Mammary microvascular endothelial cell (primary cell): ENCODE measurements at places on chromosomes 4 and X. TPM values are rescaled to one million over a fixed set of nuclear protein-coding genes. Genes with fewer than 3 reads are reported as not detected.

ATP2B3 gene
- total RNA-seq = not detected in 2 replicates

RBM41 gene
- 7.0 and 7.7 TPM in 2 replicates for total RNA-seq

MAGEB17 gene
- not detected in 2 replicates for total RNA-seq

BST1 gene
- 58.4 and 61.7 TPM in 2 replicates for total RNA-seq

SHISA3 gene
- total RNA-seq = 13.6 and 14.3 TPM in 2 replicates

TADA2B gene
- 8.4 and 10.6 TPM in 2 replicates for total RNA-seq

TRIM2 gene
- 14.1 and 19.1 TPM in 2 replicates for total RNA-seq

UGT2B11 gene
- not detected in 2 replicates for total RNA-seq

TBX22 gene
- total RNA-seq = not detected in 2 replicates

ETDB gene
- total RNA-seq = not detected in 2 replicates

SYNPO2 gene
- 0.27 and 0.30 TPM in 2 replicates for total RNA-seq

CD38 gene
- 3.1 and 4.5 TPM in 2 replicates for total RNA-seq

PRPS1 gene
- total RNA-seq = 29.1 and 29.9 TPM in 2 replicates

UCP1 gene
- not detected in 2 replicates for total RNA-seq

CFAP47 gene
- total RNA-seq = not detected in 2 replicates

GLRA2 gene
- not detected in 2 replicates for total RNA-seq

ARMCX1 gene
- 21.7 and 23.5 TPM in 2 replicates for total RNA-seq

WNK3 gene
- total RNA-seq = 0.15 and 0.33 TPM in 2 replicates

MAOA gene
- total RNA-seq = 28.1 and 32.4 TPM in 2 replicates

ARHGAP10 gene
- 26.2 and 28.9 TPM in 2 replicates for total RNA-seq

MMRN1 gene
- 80.6 and 82.0 TPM in 2 replicates for total RNA-seq

RIBC1 gene
- 0.05 and 0.33 TPM in 2 replicates for total RNA-seq

TLR6 gene
- 1.3 and 1.4 TPM in 2 replicates for total RNA-seq

ENPEP gene
- total RNA-seq = under 0.01 TPM in 1 of 2 replicates, not detected in the other

USP46 gene
- total RNA-seq = 5.6 and 8.4 TPM in 2 replicates

RHOXF1 gene
- not detected in 2 replicates for total RNA-seq

ABLIM2 gene
- total RNA-seq = 2.8 and 3.4 TPM in 2 replicates

HMGN5 gene
- 0.10 TPM in 1 of 2 replicates, not detected in the other for total RNA-seq

HPGD gene
- not detected in 2 replicates for total RNA-seq

NLGN4X gene
- 0.13 and 0.20 TPM in 2 replicates for total RNA-seq

TMEM31 gene
- not detected in 2 replicates for total RNA-seq

PDK3 gene
- 7.0 TPM in 2 replicates for total RNA-seq

PGAM4 gene
- total RNA-seq = not detected in 2 replicates

CLCN4 gene
- total RNA-seq = 5.1 and 5.4 TPM in 2 replicates

IL2 gene
- total RNA-seq = not detected in 2 replicates

SEC31A gene
- total RNA-seq = 165 TPM in 2 replicates

STAP1 gene
- total RNA-seq = not detected in 2 replicates

SLC6A14 gene
- not detected in 2 replicates for total RNA-seq

SAGE1 gene
- not detected in 2 replicates for total RNA-seq

CCKAR gene
- not detected in 2 replicates for total RNA-seq

FGF13 gene
- 5.2 and 5.4 TPM in 2 replicates for total RNA-seq

FAM47A gene
- not detected in 2 replicates for total RNA-seq

TRO gene
- total RNA-seq = 0.84 and 0.87 TPM in 2 replicates

HHIP gene
- 52.4 and 79.0 TPM in 2 replicates for total RNA-seq
